ENCODE measurements at places on chromosomes 11 and 22.

- DNase-seq: no peak
Measured at GRCh38 chr11:10485646-10486045, 30.6 kb downstream of the AMPD3 start.

DNA sequence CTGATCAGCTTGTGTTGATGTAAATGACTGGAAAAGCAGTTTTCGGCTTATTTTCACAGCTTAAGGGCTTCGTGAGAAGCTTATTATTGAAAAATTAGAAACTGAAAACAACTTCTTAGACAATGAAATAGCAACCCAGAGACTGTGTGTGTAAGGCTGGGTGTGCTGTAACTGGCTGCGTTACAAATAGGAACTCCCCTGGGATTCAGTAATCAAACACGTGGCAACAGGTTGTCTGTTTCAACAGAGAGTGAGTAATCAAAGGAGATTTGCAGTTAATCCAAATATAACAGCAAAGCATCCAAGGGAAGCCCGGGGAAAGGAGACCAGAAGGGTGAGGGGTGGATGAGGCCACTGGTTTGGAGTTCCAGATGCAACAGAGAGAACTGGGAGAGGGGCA lies 19.2 kb downstream of the NTM start:
- DNase-seq: no peak

GRCh38 chr22:29772170-29772641 lies 5.0 kb downstream of the UQCR10 start:
- DNase-seq: no peak

DNA sequence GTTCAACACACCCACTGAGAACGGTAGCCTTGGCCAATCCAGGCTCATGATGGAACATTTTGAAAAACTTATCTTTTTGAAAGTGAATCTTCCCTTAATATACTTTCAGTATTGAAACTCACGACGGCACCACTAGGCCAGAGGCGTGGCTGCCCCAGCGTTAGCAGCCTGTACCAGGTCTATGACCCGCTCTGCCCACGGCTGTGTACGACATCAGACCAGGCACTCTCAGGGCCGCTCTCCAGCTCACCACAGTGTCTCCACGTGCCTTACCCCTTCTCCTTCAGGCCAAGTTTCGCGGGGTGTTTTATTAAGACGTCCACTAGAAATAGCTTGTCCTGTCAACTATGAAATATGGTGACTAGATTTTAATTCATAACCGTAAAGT lies 31.2 kb downstream of the ALG12 start:
- DNase-seq: no peak

- DNase-seq: no peak
Measured at GRCh38 chr11:8096575-8096974, 15.6 kb downstream of the TUB start.

Measured in HuH-7.5 (cell line).